ENCODE measurements at places on chromosomes 3 and 15. TPM values are rescaled to one million over a fixed set of nuclear protein-coding genes. Genes with fewer than 3 reads are reported as not detected.

Gene SCN11A
- 0.78 TPM for total RNA-seq

Gene MRAS
- 41.5 TPM for total RNA-seq

Gene CLDN1
- total RNA-seq: not detected

Gene TGM4
- total RNA-seq: not detected

Gene CCNDBP1
- 86.8 TPM for total RNA-seq

Gene SV2B
- total RNA-seq: 7.1 TPM

Gene SNX33
- 21.2 TPM for total RNA-seq

All from glutamatergic neuron (in vitro differentiated cells).